SK-MEL-5 (cell line): ENCODE measurements at places on chromosomes 2 and 18. TPM values are rescaled to one million over a fixed set of nuclear protein-coding genes. Genes with fewer than 3 reads are reported as not detected.

DNA sequence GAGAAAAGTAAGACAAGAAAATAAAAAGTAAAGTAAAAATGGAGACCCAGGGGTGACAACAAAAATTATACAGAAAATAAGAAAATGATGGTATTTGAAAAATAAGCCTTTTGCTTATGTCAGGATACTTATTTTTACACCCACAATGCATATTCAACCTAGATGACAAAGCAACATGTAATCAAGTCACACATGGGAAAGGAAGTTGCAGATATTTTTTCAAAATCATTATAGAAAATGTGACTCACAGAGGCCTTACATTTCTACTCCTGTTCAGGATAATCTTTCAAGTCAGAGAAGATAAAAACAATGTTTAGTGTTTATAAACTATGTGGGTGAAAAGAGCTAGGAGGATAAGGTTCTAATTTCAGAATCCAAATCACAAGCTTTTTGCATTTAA lies 275.3 kb upstream of the UBE2E3 start:
- DNase-seq: no peak

DNA sequence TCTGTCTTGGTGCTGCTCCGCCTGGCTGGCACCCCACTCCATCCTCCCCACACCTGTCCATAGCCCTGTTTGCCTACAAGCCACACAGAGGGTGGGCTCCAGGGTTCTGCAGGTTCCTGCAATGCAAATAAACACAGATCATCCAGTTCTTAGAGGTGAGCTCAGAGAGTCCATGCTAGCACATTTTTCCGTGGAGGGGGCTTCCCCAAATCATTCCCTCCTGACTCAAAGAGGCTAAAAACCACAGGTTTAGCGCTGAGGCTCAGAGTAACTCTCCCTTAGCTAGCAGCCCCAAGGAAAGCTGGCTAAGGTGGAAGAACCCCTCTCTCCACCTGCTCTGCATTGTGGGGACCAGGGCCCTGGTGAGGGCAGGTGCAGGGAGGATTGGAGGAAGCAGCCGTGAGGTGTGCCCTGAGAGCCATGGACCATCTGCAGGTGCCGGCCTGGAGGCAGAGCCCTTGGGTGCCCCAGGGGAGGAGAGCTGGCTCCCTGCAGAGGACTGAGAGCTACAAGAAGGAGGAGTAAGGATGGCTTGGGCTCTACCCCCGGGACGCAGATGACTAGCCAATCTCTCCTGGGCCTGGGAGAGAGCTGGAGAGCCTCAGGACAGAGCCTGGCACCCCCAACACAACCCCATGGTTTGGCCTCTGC lies 23.8 kb upstream of the TEX44 start:
- DNase-seq: no peak

GRCh38 chr2:152617456-152618192 lies 99.6 kb downstream of the PRPF40A start:
- no peak for DNase-seq

CAPN10 gene
- 15.5 and 20.7 TPM in 2 replicates for total RNA-seq

GRCh38 chr2:46230115-46230571 lies 67.1 kb upstream of the EPAS1 start:
- DNase-seq: peak; percentile 27

GRCh38 chr2:173002751-173003541 lies 72.7 kb upstream of the MAP3K20 start:
- no peak for DNase-seq

DNA sequence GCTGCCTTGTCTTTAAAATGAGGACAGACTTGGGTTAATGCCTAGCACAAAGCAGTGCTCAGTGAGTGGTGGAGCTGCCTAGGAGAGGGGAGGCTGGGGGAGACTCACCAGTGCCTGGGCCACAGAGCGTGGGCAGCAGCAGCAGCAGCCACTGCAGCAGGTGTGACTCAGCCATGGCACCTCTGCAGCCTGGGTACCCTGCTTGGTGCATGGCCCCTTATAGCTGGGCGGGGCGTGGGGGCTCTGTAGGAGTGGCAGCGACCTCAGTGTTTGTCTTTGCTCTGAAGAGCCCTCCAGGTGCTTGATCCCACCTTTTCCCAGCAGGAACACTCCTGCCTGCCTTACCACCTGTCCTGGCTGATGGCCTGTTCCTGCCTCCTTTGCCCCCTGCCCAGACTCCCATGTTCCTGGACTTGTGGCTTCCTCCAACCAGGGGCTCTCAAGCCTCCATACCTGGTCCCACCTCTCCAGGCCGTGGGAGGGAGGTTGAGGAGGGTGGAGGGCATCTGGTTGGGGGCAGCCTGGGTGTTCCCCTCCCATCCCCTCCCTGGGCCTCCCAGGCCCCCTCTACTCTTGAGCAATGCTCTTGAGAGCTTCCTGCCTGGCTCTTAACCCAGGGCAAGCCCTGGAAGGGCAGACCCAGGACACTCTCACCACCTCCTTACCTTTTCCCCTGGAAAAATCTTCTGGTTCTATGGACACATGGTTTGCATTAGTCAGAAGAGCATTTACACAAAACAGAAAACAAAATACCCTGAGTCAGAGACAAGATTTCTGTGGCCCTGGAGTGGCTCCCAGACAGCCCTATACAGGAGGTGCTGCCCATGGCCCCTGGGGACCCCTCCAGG lies at the start of gene SFTPB:
TSS of gene SFTPB (minus strand) at position 191 of the 848 bp plus-strand sequence. CDS start at position 175, 16 bp downstream.
- DNase-seq: no peak

GRCh38 chr2:17877811-17878280 lies 621 bp upstream of the KCNS3 start:
- no peak for DNase-seq

GRCh38 chr2:240781471-240782220 lies 38.4 kb downstream of the KIF1A start:
- DNase-seq: no peak

ATP6V1C2 gene
- 1.1 and 1.2 TPM in 2 replicates for total RNA-seq

DNA sequence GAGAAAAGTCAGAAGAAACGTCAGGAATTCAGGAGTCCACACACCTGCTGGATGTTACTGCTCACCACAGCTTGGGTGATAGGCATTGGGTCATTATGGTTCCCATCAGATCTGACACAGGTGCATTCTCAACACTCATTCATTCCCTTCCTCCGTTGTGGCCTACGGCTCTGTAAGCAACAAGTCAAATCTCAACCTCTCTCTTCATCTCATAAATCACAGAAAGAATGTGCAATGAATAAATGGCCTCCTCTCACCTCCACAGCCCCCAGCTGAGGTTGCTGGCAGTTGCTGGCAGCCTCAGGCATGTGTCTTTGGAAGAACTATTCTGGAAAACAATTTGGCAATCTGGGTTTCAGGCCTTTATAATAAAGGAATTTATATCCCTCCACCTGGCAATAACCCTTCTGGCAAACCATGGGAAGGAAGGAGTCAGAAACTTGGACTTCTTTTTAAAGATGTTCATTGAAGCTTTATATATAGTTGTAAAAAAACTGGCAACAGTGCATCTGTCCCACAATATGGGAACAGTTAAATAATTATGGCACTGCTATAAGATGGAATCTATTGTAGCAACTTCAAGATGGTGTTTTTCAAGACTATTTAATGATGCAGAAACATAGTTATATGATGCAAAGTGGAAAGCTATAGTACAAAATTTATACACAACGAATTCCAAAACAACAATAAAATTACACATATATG lies 175.4 kb downstream of the ANAPC1 start:
- no peak for DNase-seq

DNA sequence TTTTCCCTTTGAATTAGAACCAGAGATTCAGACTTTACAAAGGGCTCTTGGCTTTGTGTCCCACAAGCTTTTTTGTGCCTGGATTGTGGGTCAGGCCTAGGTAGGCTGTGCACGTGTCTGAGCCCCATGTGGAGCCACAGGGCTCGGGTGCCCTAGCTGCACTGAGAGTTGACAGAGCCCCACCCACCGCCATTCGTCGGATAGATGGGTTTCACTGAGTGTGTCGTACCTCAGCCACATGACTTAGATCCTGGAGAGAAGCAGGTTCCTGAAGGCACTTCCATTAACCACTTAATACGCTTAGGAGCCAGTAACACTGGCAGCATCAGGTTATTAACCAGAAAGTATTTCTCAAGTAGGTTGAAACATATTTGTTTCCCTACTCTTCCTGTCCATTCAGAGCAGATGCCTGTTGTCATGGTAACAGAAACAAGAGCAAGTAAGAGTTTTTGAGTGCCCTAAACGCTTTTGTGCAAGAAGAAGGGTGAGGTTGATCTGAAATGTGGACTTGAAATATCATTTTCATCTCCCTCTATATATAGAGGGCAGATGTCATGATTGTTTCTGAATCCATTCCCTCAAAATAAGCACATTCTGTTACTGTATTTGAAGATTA lies 30.0 kb downstream of the ADCYAP1 start:
- DNase-seq: no peak

GREB1 gene
- 57.6 and 72.2 TPM in 2 replicates for total RNA-seq

TNFRSF11A gene
- total RNA-seq: 2.1 and 3.0 TPM in 2 replicates

- peak; percentile 59 for DNase-seq
Measured at GRCh38 chr2:26018184-26019055, 15.5 kb upstream of the RAB10 start.

DNA sequence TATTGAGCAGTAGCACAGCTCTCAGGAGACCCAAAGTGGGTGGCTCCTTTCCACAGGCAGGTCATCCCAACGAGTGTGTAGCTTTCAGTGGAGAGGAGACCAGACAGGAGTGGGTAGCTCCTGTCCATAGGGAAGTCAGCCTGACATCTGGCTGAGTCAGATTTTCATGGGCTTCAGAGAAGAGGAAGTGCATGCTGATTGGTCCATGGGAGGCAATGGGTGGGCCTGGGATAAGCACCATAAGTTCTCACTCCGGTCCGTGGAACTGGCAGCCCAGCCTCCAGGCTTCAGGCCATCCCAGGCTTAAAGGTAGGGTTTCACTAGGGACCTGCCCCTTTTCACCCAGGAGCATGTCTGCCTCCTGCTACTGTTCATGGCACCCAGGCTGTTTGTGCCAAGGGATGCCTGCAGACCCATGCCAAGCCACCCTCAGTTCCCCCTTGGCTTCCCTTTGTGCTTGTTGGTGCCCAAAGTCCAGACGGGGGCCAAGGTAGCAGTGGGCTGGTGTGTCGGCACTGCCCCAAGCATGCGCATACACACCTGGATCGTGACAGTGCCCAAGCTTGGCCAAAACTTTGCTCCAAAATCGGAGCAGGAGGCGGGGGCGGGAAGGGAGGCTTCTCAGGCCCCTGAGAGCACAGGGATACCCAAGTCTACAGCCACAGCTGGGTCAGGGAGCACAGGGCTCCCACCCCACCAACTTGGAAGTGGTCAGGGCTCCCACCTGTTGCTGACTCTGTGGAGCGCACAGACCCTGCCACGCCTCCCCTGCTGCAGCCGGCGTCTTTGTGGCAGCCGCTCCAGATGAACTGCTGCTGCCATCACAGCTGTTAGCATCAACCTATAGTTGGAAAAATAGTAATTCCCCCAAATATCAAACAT lies 26.4 kb downstream of the MARCHF7 start:
- no peak for DNase-seq

ARHGAP28 gene
- total RNA-seq: 1.1 and 1.8 TPM in 2 replicates
